ENCODE measurements at places on chromosomes 2 and 18.

DNA sequence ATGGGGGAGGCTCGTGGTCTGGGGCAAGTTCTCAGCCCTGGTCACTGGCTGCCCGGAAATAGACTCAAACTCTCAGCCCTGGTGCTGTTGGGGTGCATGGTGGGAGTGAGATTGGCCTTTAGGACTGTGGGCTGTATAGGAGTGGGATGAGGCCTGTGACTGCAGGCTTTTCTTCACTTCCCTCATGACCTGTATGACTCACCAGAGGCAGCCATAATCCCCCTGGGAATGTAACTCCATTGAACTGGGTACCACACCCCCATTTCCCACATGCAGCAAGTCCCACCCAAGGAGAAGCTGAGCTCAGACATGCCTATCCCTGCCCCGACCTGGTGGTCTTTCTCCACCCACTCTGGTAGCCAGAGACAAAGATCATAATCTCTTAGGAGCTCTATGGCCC lies 177.7 kb upstream of the OSR1 start:
- DNase-seq, result no peak

GRCh38 chr2:45786030-45786835 lies 134.8 kb downstream of the PRKCE start:
- DNase-seq, result no peak

DNA sequence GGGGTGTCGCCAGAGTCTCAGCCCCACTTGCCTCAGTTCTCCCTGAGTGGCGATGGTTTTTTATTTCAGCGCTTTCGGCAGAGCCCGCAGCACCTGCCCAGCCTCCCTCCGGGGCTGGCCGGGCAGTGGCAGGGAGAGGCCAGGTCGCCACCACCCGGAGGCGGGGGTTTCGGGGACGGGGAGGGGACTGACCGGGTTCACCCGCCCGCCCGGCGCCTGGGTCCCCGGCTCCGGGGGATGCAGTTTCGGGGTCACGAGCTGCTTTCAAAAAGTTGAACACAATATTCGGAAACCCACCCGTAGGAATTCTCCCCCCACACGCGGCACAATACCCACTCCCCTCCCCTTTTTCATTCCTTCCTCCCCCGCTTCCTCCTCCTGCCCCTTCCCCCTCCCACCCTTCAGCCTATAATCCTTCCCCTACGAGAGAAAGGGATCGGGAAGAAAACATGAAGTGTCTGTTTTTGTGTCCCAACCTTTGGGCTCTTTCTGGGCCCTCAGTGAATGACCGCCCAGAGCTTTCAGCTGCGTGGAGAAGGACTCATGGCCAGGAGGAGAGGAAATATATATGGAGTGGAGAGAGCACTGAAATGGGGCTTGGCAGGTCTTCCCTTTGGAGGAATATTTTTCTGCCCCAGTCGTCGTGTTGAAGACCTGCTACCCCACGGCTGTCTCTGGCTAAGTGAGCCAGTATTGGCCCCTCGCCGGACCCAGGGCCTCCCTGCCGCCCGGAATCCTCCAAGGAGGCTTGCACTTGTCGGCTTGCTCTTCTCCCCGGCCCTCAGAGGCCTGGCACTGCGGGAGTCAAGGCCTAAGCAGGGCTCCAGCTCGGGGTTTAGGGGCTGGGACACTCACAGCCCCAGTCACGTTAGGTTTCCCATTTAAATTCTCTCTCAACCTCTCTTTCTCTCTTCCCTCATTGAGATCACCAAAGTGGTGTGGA lies 2.1 kb upstream of the SIX3 start:
- DNase-seq, result no peak

- no peak for DNase-seq
Measured at GRCh38 chr2:185610301-185610700, 128.3 kb upstream of the FSIP2 start.

- peak; percentile 93 for DNase-seq
Measured at GRCh38 chr2:109238580-109238979, 109.6 kb downstream of the SH3RF3 start.

DNA sequence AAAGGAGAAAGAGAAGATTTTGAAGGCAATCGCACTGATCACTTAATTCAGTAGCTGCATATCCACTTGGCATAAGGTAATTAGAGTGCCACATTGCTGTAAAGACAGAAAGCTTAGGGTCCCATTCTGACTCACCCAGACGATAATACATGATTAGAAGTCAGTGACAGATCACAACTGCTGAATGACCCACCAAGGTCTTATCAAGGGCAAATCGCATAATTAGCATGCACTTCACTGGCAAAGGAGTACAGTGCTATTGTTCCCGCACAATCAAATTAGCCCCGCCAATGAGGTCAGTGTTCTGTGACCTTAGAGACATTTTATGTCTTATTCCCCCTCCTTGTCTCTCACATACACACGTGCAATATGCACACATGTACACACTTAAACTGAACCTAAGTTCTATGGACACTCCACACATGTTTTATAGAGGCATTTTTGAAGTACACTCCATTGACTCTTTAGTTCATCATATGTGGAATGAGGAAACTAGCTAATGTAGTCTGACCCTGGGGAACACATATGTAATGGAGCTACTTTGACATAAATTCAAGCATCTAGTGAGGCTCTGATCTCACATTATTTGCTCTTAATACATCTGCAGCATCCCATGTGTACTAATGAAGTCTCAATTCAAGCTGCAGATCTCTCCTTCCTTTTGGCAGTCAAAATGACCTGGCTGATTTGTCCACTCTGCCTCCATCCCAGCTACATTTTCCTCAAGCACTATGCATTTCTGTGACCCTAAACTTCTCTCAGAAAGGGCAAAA lies 673.8 kb upstream of the FANCL start:
- DNase-seq, result no peak

DNA sequence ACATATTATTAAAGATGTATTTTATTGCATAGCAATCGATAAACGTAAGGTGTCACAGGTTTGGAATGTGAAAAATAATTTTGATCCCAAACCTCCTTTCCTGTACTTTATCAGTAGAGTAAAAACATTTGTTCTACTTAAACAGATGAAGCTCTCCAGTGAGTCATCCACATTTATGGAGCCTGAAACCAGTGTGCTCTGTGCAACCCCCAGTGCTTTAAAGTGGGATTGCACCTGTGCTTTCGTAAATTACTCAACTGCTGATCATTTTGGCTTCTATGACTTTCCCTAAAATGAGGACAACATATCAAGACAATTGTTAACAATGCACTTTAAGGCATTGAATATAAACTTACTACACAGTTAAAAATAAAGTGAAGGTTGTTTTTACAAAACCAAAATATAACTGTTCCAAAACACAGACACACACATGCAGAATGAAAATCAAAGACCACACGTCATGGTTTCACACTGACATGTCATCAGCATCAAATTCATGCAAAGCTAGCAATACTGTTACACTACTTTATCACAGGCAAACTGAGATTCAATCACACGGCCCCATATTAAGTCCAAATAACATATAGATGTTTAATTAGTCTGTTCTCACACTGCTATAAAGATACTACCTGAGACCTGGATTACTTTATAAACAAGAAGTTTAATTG lies 9.7 kb downstream of the TMEM18 start:
- DNase-seq, result no peak

GRCh38 chr18:75406491-75407445 lies 20.7 kb downstream of the SMIM21 start:
- DNase-seq, result no peak

- DNase-seq, result no peak
Measured at GRCh38 chr2:15259356-15259756, 301.8 kb downstream of the NBAS start.

DNA sequence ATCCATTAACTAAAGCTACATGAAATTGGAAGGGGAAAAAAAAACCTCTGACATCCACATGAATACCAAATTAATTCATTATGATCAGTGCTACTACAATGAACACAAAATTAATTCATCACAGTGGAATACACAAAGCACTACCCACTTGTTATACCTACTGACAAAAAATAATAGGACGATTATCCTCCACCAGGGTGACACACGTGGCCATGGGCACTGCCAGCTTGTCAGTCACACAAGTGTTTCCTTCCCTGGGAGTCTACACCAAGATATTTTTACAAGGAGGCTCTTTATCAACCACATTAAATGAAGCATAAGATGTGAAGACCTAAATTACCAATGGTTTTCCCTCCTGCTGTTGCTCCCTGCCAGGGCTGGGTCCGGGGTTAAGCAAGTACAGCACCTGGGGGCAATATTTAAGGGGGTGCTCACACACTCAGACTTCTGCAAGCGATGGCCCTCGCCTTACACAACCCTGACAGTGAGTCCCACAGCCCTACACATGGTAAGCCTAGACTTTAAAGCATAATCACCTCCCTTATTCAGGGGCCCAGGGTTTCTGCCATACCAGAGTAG lies 90.1 kb downstream of the TCF4 start:
- DNase-seq, result no peak

DNA sequence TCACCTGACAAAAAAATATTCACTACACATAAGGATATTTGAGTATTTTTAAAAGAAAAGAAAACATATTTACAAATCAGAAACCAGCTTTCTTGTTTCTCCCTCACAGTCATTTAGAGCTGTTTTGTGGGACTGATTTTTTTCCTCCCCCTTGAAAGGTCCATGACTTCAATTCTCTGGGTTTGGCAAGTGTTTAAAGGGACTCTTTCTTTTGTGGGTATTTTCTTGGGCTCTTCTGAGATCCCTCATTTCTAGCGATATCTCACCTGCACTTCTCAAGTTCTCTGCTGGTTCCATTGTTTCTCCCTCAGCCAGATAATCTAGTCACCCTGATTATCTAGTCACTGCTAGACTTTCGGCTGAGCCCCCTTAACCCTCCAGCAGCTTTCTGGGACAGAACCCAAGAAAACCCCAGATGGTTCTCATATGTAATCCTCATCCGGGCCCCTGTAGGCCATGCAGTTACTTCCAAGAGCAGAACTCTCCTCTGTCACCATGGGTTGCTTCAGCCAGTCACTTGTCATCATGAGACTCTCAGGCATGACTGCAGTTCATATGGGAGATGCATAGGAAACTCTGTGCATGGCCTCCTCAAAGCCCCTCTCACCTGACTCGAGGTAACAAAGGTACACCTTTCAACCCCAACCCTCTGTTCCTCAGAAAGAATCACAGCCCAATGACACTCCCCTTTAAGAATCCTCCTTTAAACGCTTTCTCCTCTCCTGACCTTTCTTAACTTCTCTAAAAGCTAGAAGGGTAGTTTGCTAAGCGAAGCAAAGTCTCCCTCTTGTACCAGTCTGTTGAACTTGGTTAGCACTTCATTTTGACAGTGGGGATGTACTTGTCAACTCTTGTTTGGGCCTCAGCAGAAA lies 36.7 kb upstream of the ITGA4 start:
- DNase-seq, result no peak

GRCh38 chr2:23492337-23492675 lies 107.3 kb downstream of the KLHL29 start:
- no peak for DNase-seq

GRCh38 chr2:38060236-38061018 lies 15.5 kb downstream of the CYP1B1 start:
- DNase-seq, result no peak

DNA sequence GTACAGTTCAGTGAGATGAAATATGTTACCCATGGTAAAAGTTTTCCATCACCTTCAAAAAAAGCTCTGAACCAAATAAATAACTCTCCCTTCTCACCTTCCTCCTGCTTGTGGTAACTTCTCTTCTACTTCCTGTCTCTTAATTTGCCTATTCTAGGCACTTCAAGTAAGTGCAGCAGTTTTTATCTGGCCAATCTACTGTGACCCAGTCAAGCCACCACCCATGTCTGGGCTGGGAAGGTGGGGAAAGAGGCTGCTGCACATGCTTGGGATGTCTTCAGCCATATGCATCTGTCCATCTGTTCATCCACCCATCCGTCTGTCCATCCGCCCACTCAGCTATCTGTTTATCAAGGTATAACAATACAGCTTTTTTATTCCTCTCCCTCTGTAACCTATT lies 31.6 kb downstream of the ZNF532 start:
- DNase-seq, result no peak

- DNase-seq, result no peak
Measured at GRCh38 chr2:164717000-164717803, 95.9 kb upstream of the GRB14 start.

DNA sequence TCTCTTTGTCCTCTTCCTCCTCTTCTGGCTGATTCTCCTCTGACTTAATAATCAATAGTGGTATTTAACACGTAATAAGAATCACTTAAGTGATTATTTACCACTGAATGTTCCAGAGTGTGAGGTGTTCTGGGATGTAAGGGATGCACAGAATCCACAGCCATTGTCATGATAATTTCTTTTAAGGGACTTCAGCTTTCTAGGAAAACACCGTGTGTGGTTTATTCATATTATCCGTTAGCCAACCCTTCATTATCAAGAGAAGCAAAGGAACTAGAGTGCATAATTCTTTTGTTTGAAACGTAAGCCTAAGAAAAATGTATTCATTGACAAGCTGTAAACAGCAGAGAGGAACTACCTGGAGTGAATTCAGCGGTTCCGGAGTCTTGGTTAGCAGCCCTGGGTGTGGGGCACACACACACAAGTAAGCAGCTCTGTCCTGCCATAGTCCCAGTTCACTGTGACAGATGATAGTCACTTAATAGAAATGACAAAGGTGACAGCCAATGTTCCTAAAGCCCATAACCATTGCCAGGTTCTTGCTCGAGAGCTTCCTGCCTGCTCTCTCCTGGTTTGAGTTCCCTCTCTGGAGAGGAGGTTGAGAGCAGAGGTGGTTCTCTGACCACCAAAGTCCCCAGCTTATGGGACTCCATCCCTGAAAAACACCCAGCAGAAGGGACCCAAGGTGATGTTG lies 101.9 kb downstream of the ACOXL start:
- DNase-seq, result no peak

DNA sequence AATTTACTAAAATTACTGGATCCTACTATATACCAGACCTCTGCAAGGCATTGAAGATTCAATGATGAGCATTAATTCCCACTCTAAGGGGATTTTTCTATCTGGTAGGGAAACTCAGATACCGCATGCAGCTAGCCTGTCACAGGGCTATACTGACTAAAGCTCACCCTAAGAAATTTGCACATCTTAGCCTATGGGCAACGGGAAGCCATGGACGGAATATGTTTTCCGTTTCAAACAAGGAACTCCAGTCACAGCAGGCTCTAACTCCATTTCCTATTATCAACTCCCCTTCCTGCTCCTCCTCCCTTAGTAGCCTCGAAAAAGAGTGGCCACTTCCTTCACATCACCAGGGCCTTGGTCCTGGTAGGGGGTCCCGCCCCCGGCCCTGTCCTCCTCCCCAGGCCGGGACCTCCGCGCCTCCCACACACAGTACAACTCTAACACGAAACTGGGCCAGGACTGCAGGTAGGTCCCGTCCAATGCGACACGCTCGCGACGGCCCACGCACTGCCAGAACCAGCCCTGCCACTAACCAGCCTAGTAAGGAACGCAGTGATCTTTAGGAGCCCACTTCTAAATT lies 659 bp upstream of the COX5B start:
- DNase-seq, result no peak

DNA sequence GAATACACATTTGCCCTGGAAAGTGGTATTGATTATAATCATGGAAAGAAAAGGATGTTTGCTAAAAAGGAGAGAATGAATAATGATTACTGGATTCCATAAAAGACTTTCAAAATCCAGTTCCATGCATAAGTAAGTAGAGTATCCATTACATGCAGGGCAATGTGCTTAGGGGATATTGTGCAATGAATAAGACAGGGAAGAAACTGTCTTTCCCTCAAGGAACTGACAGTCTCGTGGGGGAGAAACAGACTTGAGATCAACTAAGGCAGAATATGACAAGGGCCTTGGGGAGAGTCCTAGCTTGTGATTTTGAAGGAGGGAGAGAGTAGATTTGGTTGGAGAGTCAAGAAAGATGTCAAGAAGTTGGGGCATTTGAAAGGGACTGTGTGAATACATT lies 130.6 kb downstream of the SPP2 start:
- no peak for DNase-seq
